Activated T-helper 1 cell treated with Interleukin-2 at 50 U/mL for 16 hours (primary cell): ENCODE measurements at places on chromosomes 16 and 17.

DNA sequence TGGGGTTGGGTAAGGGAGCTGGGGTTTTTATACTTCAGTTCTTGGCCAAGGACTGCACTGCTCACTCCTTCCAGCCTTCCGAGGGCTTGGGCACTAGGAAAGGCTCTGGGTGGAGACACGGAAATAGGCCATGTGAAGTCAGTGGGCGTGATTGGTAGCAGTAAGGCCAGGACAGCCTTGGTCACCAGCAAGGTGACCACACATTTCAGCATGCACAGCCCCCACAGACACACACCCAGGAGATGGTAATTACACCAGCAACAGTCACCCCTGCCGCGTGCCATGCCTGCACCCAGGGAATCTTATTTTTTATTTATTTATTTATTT lies 252.5 kb downstream of the SEC14L1 start:
- DNase-seq, result no peak

GRCh38 chr16:74954763-74955162 lies 30.2 kb downstream of the WDR59 start:
- DNase-seq, result no peak

- no peak for DNase-seq
Observed at GRCh38 chr17:65626451-65626850, 65.0 kb upstream of the AXIN2 start.

DNA sequence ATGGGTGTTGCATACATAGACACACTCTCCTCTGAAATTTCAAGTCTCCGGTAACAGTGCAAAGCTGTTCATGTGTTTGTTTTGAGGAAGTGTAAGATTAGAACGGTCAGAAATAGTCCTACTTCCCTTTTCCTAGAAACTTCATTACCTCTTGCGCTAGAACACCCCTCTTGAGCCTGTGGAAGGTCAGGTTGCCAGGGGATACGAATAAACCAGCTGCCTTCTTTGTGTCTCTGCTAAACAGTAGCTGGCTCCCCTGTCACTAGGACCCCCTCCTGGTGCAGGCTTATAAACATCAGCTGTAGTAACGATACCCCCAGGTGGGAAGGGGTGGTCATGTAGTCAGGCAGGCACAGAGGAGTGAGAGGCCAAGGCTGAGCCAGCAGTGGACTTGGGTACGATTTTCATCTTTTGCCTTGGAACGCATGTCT lies 113.4 kb upstream of the RCVRN start:
- no peak for DNase-seq

DNA sequence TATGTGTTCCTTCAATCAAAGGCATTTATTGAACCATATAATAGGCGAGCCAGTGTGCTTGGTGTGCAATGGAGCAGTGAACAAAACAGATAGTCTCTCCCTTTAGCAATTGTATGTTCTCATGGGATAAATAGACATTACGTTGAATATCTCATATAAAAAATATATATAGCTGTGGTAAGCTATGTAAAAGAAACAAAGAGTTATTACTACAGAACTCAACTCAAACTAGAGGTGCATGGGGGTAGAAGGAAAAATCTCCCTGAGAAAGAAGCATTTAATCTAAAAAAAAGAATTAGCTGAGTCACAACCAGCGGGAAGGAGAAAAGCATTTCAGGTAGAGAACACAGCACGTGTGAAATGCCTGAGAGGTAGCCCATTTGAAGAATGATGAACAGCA lies 919.3 kb downstream of the CDH11 start:
- DNase-seq, result no peak

- DNase-seq, result no peak
Observed at GRCh38 chr17:63694229-63694949, 5.5 kb downstream of the LIMD2 start.

DNA sequence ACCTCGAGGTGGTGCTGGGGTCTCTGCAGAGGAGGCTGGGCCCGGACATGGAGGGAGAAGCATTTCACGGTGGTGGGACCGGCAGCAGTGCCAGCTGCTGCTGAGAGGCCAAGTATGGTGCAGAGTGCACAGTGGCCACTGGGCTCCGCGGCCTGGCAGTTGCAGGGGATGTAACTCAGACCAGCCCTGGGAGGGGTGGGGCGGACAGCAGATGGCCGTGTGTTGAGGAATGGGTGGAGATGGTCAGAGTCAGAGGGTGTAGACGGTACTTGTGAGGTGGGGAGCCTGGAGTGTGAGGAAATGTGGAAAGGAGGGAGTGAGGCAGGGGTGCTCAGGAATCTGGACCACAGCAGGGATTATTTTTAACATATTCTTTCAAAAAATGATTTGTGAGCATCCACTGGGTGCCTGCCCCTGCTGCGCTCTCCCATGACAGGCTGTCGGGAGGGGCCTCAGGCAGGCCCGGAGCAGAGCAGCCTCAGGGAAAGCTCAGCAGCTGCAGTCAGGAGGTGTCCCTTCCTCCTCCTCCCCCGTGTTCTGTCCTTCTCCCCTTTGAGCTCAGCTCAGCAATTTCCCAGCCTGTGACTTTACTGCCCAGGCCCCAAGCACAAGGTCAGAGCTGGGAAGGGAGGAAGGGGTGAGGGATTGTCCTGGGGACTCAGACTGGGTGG lies 113.1 kb downstream of the RAP1GAP2 start:
- DNase-seq, result no peak

DNA sequence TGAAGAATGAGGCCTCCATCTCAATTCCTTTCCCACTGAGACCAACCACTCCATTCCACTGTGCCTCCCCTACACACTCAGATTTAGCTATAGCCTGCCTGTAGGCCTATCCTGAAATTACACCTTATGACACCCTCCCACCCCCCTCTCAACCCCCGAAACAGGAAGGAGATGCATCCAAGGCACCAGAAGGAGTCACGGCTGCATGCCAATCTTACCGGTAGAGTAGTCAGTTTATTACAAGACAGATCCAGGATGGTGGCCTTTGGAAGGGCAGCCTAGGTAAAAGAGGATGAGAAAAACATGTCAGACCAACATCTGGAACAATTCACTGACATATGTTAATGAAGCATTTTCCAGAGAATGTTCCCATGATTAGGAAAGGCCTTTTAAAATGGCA lies 2.6 kb downstream of the LRRC59 start:
- DNase-seq, result no peak
